ENCODE measurements at places on chromosomes 1 and 21.

DNA sequence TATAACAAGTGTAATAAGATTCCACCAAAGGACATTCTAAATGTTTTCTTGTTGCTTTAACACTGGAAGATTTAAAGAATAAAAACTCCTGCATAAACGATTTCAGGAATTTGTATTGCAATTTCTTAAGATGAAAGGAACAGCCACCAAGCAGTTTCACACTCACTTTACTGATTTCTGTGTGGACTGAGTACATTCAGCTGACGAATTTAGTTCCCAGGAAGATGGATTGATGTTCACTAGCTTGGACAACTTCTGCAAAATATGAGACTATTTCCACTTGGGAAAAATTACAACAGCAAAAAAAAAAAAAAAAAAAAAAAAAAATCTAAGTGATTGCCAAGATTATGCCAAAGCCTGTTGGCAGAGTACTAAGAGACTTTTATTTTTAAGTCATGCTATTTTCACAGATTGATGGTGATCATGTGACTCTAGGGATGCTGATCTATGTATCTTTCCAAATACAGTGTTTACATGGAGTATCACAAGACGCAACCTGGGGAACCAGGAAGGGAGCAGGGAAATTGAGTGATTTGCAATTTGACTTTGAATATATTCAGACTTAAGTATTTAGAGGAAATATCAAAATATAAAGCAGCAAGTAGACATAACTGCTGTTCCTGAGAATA is 341.0 kb downstream of the NTNG1 start:
- no peak for DNase-seq

DNA sequence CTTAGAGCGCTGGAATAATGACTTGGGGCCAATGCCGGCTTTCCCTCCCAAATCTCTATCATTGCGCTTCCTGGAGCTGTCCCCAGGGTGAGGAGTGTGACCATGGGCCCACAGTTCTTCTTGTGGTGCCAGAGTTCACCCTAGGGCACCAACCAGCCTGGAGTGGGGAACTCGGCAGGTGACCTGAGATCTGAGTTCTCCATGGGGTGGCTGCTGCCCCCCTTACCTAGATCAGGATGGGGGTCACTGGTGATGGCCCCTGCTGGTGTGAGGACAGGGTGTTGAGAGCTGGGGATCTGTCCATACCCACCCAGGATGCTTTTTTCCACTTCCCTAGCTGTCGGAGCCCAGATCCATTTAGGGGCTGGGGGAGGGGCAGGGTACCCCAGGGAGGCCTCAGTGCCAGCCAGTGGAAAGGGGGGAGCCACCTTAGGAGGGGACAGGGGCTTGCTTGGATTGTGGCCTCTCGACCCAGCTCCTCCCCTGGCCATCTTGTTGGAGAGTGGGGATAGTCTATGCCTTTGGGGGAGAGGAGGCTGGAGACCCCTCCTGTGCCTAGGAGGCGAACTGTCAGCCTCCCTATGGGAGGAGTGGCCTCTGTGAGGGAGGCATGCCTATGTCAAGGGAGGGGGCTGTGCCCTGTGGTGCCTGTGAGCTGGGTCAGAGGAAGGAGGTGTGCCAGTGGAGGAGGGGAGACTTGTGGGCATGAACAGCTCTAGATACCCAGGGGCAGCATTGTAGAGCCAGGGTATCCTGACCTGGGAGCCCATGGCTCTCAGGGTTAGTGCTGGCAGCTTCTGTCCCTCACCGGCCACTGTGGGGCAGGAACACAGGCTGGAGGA is 1.7 kb downstream of the FOXO6 start:
- DNase-seq = no peak

GRCh38 chr1:10745383-10745782 is 51.1 kb downstream of the CASZ1 start:
- DNase-seq = no peak

- no peak for DNase-seq
These were observed 1.5 kb downstream of the ITSN1 start for GRCh38 chr21:33643658-33644311.

DNA sequence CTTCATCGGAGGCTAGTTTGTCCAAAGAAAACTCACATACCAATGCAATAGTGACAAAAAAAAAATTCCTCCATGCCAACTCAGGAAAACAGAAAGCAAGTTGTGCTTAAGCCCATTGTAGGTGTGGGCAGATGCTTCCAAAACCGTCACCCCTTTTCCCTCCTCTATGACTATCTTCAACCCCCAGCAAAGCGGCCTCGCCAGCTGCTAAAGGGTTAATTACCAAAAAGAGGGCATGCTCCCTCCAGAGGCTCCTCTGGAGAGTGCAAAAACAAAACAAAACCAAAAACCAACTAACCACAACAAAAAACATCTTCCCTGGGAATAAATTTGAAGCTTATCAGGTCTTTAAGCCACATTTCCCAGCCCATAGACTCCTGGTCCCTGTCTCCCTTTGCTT is 1.2 kb downstream of the LMOD1 start:
- no peak for DNase-seq

DNA sequence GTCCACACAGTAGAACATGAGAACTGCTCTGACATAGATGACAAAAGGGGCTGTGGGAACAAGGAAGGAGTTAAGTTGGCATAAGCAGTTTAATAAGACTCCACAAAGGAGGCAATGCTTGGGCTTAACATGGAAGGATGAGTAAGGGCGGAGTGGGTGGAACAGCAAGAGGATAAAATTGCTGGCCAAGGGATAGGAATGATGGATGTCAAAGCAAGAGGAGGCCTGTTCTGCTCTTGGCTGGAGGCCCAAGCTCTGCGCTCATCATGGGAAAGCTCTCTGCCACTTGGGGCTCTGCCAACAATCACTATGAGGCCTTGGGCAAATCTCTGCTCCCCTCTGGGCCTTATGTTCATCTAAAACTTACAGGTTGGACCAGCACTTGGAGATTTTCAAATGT is 98.3 kb upstream of the CAMK1G start:
- no peak for DNase-seq

DNA sequence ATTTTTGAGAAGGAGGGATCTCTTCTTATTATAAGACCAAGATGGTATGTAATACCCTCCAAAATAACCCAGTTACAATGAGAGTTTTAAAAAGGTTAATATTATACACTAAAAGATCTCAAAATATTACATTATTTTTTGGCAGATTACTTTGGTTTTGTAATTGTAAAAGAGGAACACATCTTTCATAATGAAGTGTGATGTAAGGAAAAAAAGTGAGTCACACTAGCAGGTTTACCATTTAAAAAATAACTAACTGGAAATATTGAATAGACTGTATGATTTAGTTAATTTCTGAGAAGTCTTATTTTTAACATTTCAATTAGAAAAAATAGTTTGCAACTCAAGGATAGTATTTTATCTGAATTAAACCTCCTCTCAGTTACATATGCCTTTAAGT is 1.1 kb downstream of the F5 start:
- DNase-seq = no peak

DNA sequence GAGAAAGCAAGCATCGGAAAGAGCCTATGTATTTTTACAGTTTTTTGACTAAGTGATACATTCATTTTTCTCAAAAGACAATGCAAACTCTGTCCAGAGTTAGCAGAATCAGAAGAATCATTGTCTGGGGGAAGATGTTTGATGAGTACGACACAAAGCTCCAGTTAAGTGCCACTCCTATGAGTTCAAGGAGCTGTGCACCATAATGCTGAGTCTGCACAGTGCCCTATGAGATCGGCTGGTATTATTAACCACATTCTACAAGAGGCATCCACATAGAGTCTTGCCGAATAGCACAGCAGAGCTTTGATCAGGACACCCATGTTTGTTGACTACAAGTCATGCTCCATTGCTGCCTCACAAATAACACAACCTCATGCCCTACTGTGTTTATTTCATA is 54.9 kb upstream of the RAP1GAP start:
- no peak for DNase-seq

DNA sequence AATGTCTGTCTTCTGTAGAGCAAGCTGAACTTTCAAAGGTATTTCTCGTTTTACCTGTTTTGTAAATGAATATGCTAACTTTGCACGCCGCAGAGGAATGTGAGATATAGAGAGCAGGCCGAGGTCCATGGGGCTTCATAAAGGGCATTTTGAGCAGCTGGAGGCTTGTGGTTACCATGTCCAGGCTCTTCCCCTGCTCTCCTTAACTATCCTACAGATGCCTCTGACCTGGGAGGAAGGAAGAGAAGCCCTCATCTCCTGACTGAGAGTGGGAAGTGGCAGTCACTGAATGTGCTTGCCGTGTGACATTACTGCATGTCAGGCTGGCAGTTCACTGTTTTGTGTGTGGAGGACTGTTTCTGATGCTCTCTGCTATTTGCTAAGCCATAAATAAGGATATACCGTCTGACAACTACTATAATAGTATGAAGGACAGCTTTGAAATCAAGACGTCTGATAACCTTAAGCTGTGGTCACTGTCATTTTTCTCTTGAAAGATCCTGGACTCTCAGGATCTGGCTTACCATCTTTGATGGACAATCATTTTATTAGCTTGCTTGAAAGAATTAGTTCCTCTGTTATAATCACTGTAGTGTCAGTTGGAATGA is 92.2 kb downstream of the DYRK1A start:
- DNase-seq = no peak

GRCh38 chr1:27724961-27725373 is 794 bp upstream of the FAM76A start:
- DNase-seq = no peak

DNA sequence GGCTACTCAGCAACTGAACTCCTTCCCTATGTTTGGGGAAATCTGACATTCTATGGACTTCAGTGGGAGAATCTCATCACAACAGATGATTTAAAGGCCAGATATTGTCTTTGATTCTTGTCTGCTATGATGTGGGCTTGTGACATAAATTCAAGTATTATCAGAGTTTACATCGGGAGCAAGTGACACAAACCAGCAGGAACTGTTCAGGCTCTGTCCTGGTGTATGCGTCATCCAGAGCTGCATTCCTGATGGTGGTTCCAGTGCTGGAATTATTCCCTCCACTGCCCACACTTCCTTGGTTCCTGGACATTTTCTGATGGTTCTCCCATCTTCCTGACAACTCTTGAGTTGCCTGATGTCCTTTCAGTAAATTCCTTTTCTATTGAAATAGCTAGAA is 10.8 kb upstream of the LSM10 start:
- DNase-seq = no peak

Measured in activated CD4-positive, alpha-beta T cell treated with anti-CD3 and anti-CD28 coated beads for 4 hours (primary cell).